Ovary (tissue), 10 donors: ENCODE measurements at places on chromosomes 2 and 18.

- DNase-seq, result no peak
Observed at GRCh38 chr18:27277554-27277953, 92.4 kb upstream of the CHST9 start.

- no peak for DNase-seq
Observed at GRCh38 chr2:97931858-97932225, 63.9 kb downstream of the TMEM131 start.

GRCh38 chr2:112154246-112155117 is 16.3 kb downstream of the FBLN7 start:
- no peak for DNase-seq

DNA sequence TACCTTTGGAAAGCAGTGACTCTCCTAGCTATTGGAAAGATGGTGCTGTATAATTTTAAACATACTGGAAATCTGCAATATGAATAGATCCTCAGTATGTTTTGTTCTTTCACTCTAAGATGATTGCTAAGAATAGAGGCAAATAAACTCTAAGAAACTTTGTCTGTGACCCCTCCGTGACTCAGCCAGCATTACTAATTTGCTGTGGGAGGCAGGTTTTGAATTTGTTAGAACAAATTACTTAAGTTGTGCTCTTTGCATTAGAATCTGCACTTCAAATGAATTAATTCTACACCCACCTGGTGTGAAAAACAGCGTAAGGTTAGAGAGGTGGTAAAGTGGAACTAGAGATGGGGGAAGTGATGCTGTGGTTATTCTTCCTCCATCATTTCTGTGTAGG is 142.2 kb downstream of the RAPGEF4 start:
- no peak for DNase-seq

- no peak for DNase-seq
Observed at GRCh38 chr2:151655663-151656398, 78.4 kb downstream of the NEB start.

DNA sequence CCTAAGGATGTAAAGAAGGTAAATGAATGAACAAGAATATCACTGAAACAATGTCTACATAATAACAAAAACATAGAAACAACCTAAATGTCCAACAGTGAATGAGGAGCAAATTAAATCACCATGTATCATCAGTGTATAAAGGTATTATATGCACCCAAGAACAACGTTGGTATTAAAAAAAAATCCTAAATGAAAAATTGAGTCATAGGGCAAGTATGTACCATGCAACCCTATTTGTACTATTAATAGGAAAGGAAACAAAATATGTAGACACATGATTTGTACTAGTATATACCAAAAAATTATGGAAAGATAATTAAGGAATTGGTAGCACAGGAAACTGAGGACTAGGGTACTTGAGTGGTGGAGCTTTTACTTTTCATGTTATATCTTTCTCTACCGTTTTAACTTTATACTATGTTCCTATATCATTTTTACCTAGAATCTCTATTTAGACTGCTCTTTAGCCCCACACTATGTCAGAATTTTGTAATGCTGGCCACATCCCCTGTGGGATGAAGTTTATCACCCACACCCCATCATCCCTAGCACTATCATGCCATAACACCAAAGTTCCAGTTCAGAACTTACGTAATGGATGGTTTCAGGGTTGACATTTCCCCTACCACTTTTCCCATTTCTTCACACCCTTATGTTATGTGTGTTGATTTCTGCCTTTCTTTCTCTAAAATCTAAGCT is 25.6 kb downstream of the IKZF2 start:
- no peak for DNase-seq

DNA sequence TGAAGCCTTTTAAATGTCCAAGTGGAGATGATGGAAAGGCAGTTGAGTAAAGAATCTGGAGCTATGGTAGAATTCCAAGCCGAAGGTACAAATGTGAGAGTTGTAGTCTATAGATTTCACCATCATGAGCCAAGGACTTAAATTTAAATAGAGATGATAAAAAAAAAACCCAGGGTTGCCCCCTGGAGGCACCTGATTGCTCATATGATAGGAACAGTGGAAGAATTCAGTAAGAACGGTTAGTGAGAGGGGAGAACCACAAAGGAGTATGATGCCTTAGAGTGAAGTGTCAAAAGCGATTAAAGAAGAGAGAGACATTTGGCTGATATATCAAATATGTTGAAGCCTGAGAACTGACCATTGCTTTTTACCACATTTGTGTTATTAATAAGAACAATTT is 11.9 kb downstream of the NYAP2 start:
- DNase-seq, result no peak

DNA sequence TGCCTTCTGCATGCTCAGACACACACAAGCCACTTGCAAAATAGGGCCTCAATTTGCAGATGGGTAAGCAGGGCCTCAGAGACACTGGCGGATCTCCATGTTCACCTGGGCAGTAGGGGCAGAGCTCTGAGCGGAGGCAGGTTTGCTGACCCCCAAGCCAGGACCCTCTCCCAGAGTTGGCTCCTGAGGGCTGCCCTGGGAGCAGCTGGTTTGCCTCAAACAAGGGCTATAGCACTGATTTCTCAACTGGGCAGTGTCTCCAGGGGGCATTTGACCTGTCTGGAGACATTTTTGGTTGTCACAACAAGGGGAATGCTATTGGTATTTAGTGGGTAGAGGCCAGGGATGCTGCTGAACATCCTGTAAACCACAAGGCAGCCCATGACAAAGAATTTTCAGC is 11.6 kb downstream of the GLI2 start:
- no peak for DNase-seq
